ENCODE measurements at places on chromosomes 12 and 14.

DNA sequence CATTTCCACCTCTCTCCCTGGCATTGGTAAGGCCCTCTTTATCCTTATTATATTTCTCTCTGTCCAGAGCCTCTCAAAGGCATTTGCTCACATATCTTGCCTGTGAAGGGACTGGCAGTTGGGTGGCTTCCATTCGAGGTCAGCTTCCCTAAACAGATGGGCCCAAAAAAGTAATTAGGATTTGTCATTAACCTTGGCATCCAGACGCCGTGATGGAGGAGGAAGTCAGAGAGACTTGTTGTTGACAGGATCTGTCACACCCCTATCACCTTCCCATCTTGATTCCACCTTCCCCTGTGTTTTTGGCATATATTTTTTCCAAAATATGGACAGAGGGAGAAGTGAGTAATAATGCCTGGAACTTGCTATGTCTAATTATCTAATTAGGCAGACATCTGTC, 54.0 kb upstream of the OAS1 start:
- DNase-seq, result no peak

DNA sequence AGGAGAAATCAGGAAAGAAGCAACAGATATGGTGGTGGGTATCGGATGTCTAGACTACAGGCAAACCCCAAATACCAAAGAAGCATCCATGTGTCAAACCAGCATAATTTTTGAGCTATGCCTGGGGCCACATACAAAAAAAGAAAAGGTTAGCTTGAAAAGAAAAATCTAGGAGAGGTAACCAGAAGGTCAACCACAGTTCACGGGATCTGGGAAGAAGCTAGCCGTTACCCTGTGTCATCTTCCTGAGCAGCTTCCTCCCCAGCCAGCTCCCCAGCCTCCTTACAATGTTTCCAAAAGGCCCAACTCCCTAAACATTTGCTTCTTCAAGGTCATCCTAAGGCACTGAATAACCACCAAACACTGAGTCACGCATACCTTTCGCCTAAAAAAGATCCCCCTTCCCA, 3.1 kb downstream of the SINHCAF start:
- no peak for DNase-seq

DNA sequence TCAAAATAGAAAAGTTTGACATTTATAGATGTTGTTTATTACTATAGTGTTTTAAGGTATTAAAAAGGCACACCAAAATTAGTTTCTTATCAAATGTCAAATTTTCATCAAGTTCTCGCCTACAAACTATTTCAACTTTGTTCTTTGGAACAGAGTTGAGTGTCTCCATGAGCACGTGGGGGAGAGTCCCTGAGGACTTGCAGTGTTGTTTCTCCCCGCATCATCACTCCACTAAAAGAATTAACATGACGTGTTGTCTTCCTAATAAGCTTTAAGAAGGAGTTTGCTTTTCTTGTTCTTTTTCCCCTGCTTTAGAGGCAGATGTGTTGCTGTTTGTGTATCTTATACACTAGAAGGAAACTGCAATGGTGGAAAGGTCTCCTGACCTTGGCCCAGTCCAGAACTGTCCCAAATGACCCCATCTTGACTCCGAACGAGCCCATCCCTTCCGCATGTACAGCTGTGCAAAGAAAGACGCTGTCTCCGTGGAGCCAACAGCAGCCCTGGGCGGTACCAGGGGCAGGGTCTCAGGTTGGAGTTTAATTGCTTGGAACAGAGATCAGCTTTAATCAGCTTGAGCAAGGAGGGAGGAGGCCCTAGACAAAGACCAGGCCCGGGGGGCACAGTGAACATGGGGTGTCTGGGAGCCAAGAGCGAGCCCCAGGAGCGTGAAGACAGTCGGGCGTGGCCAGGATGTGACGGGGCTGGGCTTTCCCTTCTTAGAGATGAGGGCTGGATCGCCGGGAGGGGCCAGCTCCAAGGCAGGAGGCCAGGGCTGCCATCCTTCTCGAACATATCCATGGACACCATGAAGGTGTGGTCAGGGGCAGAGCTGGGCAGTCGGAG, 215.4 kb upstream of the RTL1 start:
- no peak for DNase-seq

DNA sequence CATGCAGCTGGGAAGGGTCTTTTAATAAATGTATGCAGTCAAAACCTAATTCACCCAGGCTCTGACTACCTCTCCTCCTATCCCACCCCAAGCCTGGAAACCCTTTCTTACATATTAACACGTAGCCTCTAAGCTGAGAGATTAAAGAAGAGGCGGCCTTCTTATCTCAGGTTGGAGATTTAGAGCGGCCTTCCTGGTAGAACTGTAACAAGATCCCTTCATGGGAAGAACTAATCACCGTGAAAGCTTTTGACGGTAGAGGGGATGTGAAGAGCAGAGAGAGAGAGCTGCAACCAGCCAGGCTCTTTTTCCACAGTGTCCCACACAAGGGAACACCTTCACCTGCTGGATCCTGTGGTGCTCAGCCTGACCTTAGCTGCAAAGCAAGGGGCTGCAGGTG, 367.4 kb downstream of the MED13L start:
- no peak for DNase-seq

- no peak for DNase-seq
These were observed 295.2 kb downstream of the NUAK1 start for GRCh38 chr12:105843561-105843960.

DNA sequence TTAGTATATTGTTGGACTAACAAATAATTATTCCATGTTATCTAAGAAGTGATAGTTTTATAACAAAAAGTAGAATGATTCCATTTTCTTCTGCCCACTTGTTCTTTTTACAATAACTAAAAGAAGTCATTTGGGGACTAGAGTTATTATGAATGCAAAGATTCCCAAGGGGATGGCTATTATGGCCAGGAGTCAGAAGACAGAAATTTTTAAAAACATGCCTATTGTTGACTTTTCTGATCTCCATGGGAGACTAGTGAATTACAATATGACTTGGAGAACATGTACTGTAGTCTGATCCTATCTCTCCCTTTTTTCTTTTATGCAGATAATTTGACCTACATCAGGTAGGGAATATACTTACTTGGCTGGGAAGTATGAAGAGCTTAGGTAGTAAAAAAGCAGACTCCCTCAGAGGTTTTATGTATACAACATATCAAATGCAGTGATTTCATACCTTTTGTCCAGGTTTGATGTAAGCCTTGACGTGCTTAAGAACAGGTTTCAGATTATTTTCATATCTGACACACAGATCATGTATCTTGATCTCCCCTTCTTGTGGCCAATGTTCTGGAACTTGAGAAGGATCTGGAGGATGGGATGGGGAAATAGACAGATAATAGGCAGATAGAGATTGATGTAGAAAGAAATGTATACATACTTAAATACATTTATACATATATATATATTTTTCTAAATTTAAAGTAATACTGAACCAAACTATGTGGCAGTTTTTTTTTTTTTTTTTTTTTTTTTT, 41.0 kb upstream of the KCNJ8 start:
- no peak for DNase-seq

All from WTC11 (cell line).